ENCODE measurements at places on chromosomes 3 and 15.

- DNase-seq, result no peak
These were observed at the start of gene GPR62 for GRCh38 chr3:51955175-51955892. TSS of gene GPR62 (plus strand) at chr3:51955381. CDS start at chr3:51955653, 272 bp downstream.

DNA sequence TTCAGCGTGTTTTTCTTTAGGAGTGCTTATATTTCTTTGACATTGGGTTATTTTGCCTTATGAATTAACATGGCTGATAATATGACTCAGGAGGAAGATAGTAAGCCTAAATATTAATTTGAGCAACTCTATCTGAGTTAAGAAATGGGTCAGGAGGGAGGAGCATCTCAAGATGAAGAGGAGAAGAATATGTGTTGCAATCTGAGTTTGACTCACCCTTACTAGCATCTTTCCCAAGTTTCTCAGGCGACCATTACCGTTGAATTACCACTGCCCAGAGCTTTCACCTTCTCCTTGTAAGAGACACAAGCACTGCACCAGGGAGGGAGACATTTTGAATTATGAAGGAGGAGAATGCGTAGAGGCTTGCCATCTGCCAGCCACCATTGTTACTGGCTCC is 138.3 kb upstream of the MYRIP start:
- DNase-seq, result no peak

GRCh38 chr3:192482391-192482790 is 244.9 kb downstream of the FGF12 start:
- DNase-seq, result no peak

GRCh38 chr3:143443851-143444331 is 324.3 kb downstream of the CHST2 start:
- DNase-seq, result no peak

GRCh38 chr15:25701721-25702465 is 161.2 kb downstream of the ATP10A start:
- no peak for DNase-seq

Measured in OCI-LY7 (cell line).